ENCODE measurements at places on chromosomes 11 and 22. TPM values are rescaled to one million over a fixed set of nuclear protein-coding genes. Genes with fewer than 3 reads are reported as not detected.
A peak's percentile ranks its signal among the peaks of the same experiment; 100 is the strongest.

Gene KRTAP5-2
- not detected for total RNA-seq

Gene EXPH5
- 19.8 TPM for total RNA-seq

Gene C11orf16
- not detected for total RNA-seq

Gene NELL1
- 0.27 TPM for total RNA-seq

Gene MTMR3
- 52.5 TPM for total RNA-seq

Gene NLRP14
- 0.48 TPM for total RNA-seq

Gene MPZL3
- 12.3 TPM for total RNA-seq

Gene MIAT
- total RNA-seq = 1.5 TPM

Gene FGF4
- total RNA-seq = not detected

Gene OR56A1
- total RNA-seq = not detected

Gene GAL3ST3
- total RNA-seq = not detected

Gene SLC22A9
- not detected for total RNA-seq

Gene OR8G1
- not detected for total RNA-seq

Gene TEX54
- not detected for total RNA-seq

Gene API5
- total RNA-seq = 71.1 TPM

Gene EHF
- total RNA-seq = 406 TPM

DNA sequence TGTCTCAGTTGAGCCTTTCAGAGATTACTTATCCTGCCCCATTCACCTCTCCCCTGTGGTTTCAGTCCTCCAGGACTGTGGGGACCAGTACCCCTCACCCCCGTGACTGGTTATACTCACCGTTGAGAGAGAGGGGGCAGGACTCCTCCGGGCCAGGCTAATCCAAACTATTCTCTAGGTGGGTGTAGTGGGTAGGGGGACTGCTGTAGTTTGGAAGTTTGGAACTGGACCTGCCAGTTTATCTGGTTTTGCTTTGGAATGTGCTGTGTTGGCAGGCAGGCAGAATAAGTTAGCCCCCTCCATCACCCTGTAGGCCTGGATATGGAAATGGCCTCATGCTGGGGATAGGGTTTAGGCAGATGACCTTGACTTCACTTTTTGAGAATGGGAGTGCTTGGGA, 13.5 kb downstream of the TEAD1 start:
- H3K4me3 ChIP-seq = no peak overlapping the region
- no peak for DNase-seq
- H3K27me3 ChIP-seq = no peaks in the 10 kb centered on the region

DNA sequence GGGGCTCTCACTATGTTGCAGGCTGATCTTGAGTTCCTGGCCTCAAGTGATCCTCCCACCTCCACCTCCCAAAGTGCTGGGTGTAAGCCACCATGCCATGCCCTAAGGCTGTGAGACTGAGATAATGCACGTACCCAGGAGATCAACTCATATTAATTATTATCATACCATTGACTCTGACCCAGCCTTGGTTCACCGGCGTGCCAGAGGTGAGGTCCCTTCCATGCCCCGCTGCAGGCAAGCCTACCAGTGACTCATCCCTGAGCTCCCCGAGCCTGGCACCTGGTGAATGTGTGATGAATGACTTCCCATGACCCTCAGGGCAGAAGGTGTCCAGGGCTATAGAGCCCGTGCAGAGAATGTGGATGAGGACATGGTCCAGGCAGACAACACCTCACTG, 12.1 kb downstream of the GAL3ST1 start:
- no peak for DNase-seq
- peaks cover 5% of the 10 kb centered on the region for H3K4me1 ChIP-seq
- H3K27ac ChIP-seq = no peak overlapping the region
- no peaks in the 10 kb centered on the region for H3K27me3 ChIP-seq
- no peak overlapping the region for H3K4me3 ChIP-seq

DNA sequence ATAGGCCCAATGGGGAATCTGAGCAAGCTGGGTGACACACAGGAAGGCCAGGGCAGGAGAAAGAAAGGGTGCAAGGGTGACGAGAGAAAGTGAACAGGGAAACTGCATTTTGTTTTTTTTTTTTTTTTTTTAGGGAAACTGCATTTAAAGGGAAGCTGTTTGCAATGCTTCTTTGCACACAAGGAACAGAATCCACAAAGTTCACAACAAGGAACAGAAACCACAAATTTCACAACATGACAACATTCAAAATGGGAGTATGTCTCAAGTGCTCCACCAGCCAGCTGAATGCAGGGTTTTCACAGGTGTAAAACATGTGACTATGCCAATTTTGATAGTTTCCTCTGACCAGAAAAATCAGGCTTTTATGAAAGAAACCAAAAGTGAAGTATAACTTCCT, 6.8 kb upstream of the PLAAT3 start:
- no peaks in the 10 kb centered on the region for H3K27me3 ChIP-seq
- no peaks in the 10 kb centered on the region for H3K4me1 ChIP-seq
- H3K36me3 ChIP-seq = no peaks in the 10 kb centered on the region

- H3K27me3 ChIP-seq = no peaks in the 10 kb centered on the region
- DNase-seq = peak; percentile 40
- H3K4me1 ChIP-seq = no peaks in the 10 kb centered on the region
- no peak overlapping the region for H3K27ac ChIP-seq
Observed at GRCh38 chr22:45599836-45600577, 71.6 kb upstream of the ATXN10 start.

DNA sequence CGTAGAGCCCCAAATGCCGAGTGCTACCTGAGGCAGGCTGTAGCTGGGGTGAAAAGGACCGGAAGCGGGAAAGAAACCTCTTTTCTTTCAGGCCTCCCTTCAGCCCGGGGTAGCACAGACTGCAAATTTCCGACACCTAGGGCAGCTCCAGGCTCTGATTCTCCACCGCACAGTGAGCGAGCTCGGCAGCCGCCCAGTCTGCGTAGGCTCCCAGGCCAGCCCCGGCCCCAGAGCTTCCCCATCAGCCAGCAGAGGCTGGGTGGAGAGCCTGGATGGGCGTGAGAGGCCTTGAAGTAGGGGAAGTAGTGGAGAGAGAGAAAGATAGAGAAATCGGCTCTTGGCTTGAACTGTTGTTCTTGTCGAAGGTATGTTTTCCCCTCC, 9.3 kb upstream of the PAX6 start:
- H3K36me3 ChIP-seq = no peaks in the 10 kb centered on the region
- H3K27me3 ChIP-seq = peaks cover 100% of the 10 kb centered on the region
- no peak overlapping the region for H3K27ac ChIP-seq
- no peak for DNase-seq
- H3K4me3 ChIP-seq = no peak overlapping the region

GRCh38 chr11:7154881-7155361, 66.1 kb downstream of the RBMXL2 start:
- no peaks in the 10 kb centered on the region for H3K4me1 ChIP-seq
- no peaks in the 10 kb centered on the region for H3K27me3 ChIP-seq
- H3K4me3 ChIP-seq = no peak overlapping the region
- H3K27ac ChIP-seq = peak overlapping the region; percentile 30
- DNase-seq = no peak
- no peaks in the 10 kb centered on the region for H3K36me3 ChIP-seq

GRCh38 chr11:8321876-8322275, 58.2 kb upstream of the LMO1 start:
- H3K27ac ChIP-seq = no peak overlapping the region
- DNase-seq = no peak
- no peaks in the 10 kb centered on the region for H3K36me3 ChIP-seq
- no peaks in the 10 kb centered on the region for H3K27me3 ChIP-seq
- H3K4me3 ChIP-seq = no peak overlapping the region

- H3K4me1 ChIP-seq = no peaks in the 10 kb centered on the region
- H3K36me3 ChIP-seq = no peaks in the 10 kb centered on the region
- no peak overlapping the region for H3K27ac ChIP-seq
- H3K27me3 ChIP-seq = no peaks in the 10 kb centered on the region
- DNase-seq = peak; percentile 12
Observed at GRCh38 chr11:6876914-6877313, 489 bp downstream of the OR10A4 start.

DNA sequence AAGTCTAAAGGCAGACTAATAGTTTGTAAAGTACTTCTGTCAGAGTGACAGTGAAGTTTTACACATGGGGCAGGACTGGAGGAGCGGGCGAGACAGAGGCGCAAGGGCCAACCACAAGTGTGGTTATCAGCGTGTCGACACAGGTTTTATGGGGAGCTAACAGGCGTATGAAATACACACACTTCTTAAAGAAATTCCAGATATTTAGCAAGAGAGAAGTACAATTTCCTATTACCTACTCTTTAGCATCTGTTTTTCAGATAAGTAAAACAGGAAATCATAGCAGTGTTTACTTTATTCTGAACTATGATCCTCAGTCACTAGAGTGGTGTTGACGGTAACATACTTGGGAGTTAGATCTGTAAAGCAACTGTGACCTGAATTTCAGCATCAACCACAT, 22.5 kb downstream of the VSIG10L2 start:
- DNase-seq = no peak
- H3K4me1 ChIP-seq = peaks cover 4% of the 10 kb centered on the region
- no peaks in the 10 kb centered on the region for H3K27me3 ChIP-seq
- no peak overlapping the region for H3K4me3 ChIP-seq
- H3K27ac ChIP-seq = no peak overlapping the region

DNA sequence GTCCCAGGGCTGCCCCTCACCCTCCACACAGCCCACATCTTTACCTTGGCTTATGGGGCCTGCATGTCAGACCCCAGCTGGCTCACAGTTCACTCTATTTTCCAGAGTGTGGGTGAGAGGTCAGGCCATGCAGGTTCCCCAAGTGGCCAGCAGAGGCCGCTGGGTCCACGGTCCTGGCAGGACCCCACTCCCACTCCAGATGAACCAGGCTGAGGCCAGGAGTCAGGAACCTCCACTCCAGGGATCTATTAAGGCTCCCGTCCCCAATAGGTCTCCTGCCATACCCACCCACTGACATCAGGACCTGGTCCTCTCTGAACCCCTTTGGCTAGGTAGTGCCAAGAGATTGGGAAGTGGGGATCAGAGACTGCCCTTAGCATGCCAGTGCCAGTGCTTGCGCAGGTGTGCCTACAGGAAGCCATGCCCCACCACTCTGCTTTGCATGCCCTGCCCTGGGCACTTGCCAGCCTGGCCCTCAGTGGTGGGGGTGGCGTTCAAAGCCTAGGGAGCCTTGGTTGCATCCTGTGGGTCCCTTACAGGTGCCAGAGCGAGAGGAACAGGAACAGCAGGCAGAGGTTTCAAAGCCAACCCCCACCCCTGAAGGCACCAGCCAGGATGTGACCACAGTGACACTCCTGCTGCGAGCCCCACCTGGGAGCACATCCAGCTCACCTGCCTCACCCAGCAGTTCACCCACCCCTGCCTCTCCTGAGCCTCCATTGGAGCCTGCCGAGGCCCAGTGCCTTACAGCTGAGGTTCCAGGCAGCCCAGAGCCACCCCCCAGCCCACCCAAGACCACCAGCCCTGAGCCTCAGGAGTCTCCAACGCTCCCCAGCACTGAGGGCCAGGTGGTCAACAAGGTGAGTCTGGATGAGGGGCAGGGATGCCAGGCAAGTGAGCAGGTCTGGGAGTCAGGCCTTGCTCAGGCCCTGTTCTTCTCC, 8.3 kb downstream of the SMTN start:
- peaks cover 8% of the 10 kb centered on the region for H3K4me1 ChIP-seq
- no peaks in the 10 kb centered on the region for H3K27me3 ChIP-seq
- peak; percentile 71 for DNase-seq
- no peaks in the 10 kb centered on the region for H3K36me3 ChIP-seq
- H3K4me3 ChIP-seq = peak overlapping the region; percentile 10
- peak overlapping the region; percentile 97 for H3K27ac ChIP-seq

DNA sequence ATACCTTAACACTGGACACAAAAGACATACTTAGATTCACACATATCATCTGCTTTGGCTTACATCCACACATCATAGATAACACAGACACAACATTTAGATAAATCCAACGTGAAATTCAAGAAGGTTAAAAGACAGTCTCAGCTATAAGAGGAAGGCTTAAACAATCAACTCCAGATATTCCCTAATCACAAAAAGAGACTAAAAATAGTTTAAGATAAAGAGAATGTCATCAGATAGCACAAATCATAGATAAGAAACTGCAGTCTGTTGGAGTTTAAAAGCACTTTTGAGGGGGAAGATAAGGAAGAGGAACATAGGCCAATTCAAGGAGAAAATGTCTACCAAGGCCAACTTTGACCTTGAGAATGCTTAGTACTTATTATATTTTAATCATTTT, 504.8 kb downstream of the JRKL start:
- DNase-seq = no peak
- H3K4me1 ChIP-seq = no peaks in the 10 kb centered on the region
- H3K27ac ChIP-seq = no peak overlapping the region
- H3K36me3 ChIP-seq = no peaks in the 10 kb centered on the region

DNA sequence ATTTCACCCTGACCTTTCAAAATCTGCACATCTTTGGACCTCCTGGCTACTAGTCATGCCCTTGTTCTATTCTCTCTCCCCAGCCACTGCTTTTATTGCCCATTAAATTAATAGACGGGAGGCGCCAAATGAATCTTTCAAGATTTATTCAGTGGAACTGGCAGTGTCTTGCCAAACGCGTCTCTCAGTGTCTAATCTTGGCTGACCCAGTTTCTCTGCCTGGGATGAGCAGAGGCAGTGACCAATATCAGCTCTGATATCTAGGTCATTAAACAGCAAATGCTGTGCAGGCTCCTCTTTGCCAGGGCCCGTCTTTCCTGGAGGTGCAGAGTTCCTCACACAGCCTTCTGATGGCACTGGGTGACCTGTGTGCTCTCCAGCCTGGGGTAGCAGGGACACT, 74.0 kb downstream of the TRAF6 start:
- H3K27me3 ChIP-seq = no peaks in the 10 kb centered on the region
- H3K27ac ChIP-seq = no peak overlapping the region

DNA sequence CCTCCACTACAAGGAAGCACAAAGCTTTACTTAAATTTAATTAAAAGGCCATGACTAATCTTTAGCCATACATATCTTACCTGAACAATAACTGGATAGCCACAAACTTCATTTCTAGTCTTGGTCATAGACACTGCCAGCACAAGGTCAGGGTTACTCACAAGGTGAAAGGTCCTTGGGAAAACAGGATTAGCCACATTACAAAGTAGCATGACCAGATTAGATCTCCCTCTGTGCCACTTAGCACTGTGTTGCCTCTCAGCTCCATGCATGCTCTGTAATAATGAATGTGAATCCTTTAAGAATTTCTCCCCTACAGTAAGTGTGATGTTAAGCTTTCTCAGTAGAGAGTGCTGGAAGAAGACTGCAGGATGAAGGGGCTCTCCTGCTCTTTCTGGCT, 325.1 kb upstream of the MPPED2 start:
- H3K4me3 ChIP-seq = no peak overlapping the region
- DNase-seq = no peak
- H3K27me3 ChIP-seq = no peaks in the 10 kb centered on the region
- H3K36me3 ChIP-seq = no peaks in the 10 kb centered on the region
- H3K27ac ChIP-seq = no peak overlapping the region

- H3K4me1 ChIP-seq = no peaks in the 10 kb centered on the region
- no peaks in the 10 kb centered on the region for H3K27me3 ChIP-seq
- DNase-seq = no peak
- no peaks in the 10 kb centered on the region for H3K36me3 ChIP-seq
Observed at GRCh38 chr11:12941671-12942070, 67.4 kb upstream of the RASSF10 start.

GRCh38 chr22:44023404-44024287, 456 bp upstream of the PARVB start:
- DNase-seq = peak; percentile 50
- H3K36me3 ChIP-seq = no peaks in the 10 kb centered on the region
- H3K4me1 ChIP-seq = peaks cover 4% of the 10 kb centered on the region
- peaks cover 10% of the 10 kb centered on the region for H3K27me3 ChIP-seq

Data from transverse colon (tissue), 4 donors.